ENCODE measurements at places on chromosomes 12 and 14. TPM values are rescaled to one million over a fixed set of nuclear protein-coding genes. Genes with fewer than 3 reads are reported as not detected.
A peak's percentile ranks its signal among the peaks of the same experiment; 100 is the strongest.

The KIF5A gene
- total RNA-seq = 0.81 TPM

The ADCY4 gene
- 29.0 TPM for total RNA-seq

DNA sequence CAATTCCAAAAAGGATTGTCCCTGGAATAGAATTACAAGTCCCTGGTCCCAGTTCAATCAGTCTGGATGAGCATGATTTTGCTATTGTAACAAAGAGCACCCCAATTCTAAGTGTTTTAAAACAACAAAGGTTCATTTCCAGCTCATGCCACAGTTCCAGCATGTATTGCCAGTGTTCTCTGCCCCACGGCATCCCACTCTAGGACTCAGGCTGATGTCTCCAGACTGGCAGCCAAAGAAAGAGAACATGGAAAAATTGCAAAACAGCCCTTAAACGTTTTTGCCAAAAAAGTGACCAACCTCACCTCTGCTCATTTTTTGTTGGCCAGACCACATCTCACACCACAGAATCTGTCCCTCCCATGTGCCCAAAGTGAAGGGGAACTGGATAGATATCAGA lies 116.0 kb upstream of the PLXNC1 start:
- no peak for DNase-seq

DNA sequence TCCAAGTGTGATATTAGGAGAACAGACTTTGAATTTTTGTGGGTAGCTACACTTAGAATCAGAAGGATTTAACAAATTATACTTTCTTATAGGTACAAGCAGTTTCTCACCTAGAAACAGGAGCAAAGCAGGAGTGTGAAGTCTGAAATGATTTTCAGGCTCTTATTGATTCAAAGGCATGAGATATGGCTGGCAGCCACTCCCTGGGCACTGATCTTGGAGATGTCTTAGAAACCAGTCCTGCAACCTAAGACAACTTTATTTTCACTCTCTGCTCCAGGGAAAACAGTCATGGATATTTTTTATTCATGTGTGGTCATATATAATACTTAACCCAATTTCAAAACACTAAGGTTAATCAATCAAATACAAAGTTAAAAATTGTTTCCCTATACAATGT lies 254.9 kb upstream of the TMEM132C start:
- peak; percentile 32 for DNase-seq

- no peak for DNase-seq
Measured at GRCh38 chr14:89277203-89277602, 139.8 kb downstream of the FOXN3 start.

The KRT3 gene
- total RNA-seq = not detected

DNA sequence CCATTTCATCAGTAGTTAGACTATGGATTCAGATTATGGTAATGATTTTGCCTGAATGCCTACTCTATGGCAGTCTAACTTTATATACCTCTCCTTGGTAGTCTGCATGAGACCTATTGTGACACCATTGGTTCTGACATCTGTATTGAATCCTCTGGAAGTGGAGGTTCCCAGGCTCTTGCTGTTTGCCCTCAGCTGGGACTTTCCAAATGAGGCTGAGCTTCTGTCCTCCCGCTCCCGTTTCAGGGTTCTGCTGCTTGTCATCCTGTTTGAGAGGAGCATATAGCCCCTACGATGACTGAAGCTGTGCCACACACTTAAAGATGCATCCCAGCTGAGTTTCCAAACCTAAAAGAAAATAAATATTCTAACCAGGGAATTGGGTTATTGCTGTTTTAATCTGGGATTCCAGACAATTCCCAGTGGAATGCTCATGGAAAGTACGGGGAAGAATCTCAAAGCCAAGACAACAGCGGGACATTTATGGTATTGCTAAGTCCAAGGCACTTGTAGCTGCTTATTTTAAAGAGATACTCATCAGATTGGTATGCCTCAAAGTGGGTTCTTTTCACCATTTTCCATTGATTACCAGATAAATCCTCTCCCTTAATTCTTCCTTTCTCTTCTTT lies 105.9 kb downstream of the ETV6 start:
- DNase-seq = no peak

GRCh38 chr14:81454572-81455218 lies 54.6 kb upstream of the STON2 start:
- DNase-seq = peak; percentile 32

The PTGDR gene
- 2.8 TPM for total RNA-seq

DNA sequence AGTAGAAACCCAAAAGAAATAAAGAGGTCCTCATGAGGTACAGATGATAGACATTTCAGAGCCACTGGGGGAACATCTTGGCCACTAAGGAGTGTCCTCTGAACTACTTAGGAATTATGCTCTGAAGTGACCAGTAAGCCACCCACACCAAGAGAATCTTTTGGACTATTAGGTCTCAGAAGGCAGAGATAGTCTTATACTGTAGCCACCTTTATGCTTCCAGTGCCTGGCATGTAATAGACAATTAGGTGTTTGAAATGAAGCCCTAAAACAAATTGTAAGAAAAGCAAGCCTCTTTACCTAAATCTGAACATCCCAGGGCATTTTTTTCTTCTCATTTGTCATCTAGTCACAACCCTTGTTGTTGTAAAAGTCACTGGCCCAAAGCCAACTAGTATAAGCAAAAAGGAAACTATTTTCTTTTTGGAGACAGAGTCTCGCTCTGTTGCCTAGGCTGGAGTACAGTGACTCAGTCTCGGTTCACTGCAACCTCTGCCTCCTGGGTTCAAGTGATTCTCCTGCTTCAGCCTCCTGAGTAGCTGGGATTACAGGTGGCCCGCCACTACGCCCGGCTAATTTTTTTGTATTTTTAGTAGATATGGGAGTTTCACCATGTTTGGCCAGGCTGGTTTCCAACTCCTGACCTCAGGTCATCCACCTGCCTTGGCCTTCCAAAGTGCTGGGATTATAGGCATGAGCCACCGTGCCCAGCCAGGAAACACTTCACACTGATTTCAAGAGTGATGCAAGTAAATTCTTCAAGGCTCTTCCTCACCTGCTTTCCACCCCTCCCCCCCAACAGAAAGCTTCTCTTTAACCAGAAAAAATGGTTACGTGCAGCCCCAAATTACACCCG lies 11.1 kb downstream of the PLEKHA5 start:
- no peak for DNase-seq

GRCh38 chr14:50953502-50953901 lies 9.2 kb upstream of the PYGL start:
- no peak for DNase-seq

DNA sequence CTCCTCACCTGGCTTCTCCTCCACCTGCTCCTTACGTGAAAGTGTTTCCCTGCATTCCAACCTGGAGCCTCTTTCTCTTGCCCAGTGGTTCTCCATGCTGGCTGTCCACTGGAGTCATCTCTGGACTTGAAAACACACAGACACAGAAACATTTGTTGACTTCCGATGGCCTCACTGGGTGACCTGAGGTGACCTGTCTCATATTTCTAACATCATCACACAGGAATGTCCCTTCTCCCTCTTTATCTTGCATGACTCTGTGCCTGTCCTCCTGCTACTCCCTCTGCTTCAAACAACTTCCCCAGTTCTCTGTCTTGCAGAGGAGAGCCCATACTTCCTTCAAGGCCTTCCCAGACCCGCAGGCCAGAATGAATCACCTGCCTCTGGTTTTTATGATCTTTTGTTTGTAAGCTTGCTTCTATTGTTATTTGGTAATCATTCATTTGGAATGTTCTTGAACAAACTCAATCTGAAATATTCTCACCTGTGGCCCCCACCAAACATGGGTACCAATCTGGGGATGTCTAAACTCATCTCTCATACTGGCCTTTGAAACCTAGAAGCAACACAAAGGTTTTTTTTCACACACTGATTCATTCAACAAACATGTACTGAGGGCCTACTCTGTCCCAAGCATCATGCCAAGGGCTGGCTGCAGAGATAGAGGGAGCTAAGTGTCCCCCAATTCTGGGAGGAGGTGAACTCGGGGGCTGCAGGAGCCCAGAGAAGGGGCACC lies 9.7 kb upstream of the RIN3 start:
- no peak for DNase-seq

The C12orf54 gene
- not detected for total RNA-seq

DNA sequence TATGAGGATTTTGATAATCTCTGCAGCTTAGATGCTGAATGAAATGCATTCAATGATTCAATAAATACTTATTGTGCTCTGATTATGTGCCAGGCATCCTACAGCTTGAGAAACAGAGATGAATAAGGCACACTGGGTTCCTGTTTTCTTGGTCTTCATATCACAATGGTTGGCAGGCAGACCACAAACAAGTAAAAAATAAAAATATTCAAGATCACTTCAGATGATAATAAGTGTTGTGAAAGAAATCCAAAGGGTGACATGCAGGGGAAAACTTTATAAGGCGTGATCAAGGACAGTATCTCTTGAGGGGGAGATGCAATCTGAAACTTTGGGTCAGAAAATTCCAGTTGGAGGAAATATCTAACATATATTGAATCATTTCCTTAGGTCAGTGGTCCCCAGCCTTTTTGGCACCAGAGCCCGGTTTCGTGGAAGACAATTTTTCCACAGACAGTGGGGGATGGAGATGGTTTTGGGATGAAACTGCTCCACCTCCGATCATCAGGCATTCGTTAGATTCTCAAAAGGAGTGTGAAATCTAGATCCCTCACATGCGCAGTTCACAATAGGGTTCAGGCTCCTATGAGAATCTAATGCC lies 73.7 kb upstream of the RAP1B start:
- no peak for DNase-seq

GRCh38 chr12:92886131-92886530 lies 43.0 kb downstream of the EEA1 start:
- DNase-seq = no peak

GRCh38 chr12:120668868-120669840 lies 17.8 kb upstream of the MLEC start:
- peak; percentile 48 for DNase-seq

DNA sequence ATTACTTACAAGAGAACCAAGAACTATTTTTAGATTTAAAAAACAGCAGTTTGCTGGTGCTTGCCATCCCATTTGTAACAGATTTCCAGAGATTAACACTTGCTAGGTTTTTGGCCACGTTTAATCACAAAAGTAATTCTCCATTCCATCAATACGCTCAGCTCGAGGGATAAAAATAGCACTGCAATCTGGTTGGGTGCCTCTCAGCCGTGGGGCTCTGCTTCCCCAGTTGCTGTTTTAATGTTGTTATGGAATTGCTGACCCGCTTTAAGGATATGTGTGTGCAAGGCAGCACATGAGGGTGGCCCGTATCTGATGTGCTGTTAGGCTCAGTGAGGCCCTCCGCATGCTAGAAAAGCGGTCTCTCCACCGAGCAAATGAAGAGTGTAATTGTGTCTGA lies 222.2 kb upstream of the TMEM260 start:
- no peak for DNase-seq

DNA sequence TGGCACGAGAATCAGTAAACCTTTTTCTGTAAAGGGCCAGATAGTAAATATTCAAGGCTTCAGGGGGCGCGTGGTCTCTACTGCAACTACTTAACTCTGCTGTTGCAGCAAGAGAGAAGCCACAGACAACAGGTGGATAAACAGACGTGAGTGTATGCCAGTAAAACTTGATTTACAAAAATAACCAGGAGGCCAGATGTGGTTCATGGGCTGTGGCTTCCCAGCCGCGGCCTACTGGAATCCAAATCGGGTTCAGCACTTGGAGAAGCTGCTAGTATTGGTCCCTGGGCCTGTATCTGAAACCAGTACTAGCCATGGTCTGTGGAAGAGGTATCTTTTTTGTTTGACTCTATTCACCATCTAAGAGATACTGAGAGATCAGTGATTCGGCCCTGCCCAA lies 13.3 kb downstream of the PPP2R5C start:
- DNase-seq = no peak

DNA sequence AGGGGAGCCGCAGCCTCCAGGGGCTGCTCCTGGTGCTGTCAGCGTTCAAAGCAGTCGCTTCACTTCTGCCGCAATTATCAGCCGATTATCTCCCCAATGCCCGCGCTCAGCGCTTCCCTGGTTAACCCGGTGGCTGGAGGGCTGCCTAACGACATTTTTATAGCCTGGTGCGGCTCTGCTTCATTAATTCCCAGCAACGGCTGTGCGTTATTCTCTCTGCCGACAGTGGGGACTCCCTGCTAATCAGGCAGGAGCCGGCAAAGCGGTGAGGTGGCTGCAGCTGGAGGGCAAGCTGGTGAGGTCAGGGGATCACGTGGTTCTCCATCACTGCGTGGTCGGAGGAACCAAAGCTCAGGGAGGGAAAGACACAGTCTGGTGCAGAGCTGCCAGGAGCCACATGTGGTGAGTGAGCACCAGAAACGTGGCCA lies 62.9 kb downstream of the GLRX5 start:
- DNase-seq = no peak

DNA sequence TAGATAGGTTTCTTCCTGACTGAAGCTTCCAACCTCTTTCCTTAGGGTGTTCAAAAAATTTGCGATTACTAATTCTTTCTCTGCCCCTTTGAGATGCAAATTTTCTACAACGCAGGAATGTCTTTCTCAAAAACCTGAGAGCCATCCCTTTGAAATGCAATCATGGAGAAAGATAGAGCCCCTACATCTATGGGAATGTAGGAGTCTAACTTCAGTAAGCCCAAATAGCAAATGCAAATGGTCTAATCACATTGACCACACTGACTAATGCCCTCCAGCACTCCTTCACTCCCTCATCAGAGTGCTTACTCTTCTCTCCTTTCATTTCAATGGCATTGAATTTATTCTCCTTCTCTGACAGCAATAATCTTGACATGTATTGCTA lies 107.1 kb downstream of the SLC6A15 start:
- DNase-seq = no peak

The B3GNT4 gene
- total RNA-seq = 0.23 TPM

- peak; percentile 30 for DNase-seq
Measured at GRCh38 chr12:6684609-6685008, 4.6 kb downstream of the ZNF384 start.

- DNase-seq = no peak
Measured at GRCh38 chr12:112833267-112833666, 41.7 kb downstream of the RPH3A start.

GRCh38 chr14:22271838-22272799 lies 316.9 kb downstream of the DAD1 start:
- no peak for DNase-seq

DNA sequence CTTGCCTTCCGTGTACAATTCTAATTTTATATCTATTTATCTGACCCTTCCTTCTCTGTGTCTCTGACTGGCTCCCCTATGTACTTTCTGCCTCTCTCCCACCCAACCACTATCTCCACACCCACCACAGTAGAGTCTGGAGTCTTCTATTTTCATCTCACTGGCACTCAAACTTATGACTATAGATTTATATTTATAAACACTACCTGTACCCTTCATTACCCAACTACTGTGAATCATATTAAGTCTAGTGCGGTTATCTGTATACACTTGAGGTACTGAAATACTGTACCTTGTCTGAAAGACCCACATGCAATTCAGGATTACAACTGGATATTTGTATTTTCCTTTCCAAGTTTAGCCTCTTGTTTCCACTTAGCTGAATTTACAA lies 36.1 kb downstream of the ATP2B1 start:
- no peak for DNase-seq

The NID2 gene
- 14.6 TPM for total RNA-seq

GRCh38 chr14:104820669-104821228 lies 19.8 kb downstream of the ZBTB42 start:
- DNase-seq = peak; percentile 47

The ZFYVE21 gene
- 94.0 TPM for total RNA-seq

The EIF2S3B gene
- 2.6 TPM for total RNA-seq

The LTBP2 gene
- 84.9 TPM for total RNA-seq

- no peak for DNase-seq
Measured at GRCh38 chr12:109671502-109671901, 42.1 kb upstream of the FAM222A start.

GRCh38 chr14:104228221-104228620 lies 89.8 kb downstream of the KIF26A start:
- DNase-seq = no peak

- DNase-seq = no peak
Measured at GRCh38 chr14:61661471-61662400, 33.6 kb upstream of the HIF1A start.

All from mucosa of gallbladder (tissue), 1 donor.